ENCODE measurements at places on chromosomes 7 and 10. TPM values are rescaled to one million over a fixed set of nuclear protein-coding genes. Genes with fewer than 3 reads are reported as not detected.
A peak's percentile ranks its signal among the peaks of the same experiment; 100 is the strongest.

DNA sequence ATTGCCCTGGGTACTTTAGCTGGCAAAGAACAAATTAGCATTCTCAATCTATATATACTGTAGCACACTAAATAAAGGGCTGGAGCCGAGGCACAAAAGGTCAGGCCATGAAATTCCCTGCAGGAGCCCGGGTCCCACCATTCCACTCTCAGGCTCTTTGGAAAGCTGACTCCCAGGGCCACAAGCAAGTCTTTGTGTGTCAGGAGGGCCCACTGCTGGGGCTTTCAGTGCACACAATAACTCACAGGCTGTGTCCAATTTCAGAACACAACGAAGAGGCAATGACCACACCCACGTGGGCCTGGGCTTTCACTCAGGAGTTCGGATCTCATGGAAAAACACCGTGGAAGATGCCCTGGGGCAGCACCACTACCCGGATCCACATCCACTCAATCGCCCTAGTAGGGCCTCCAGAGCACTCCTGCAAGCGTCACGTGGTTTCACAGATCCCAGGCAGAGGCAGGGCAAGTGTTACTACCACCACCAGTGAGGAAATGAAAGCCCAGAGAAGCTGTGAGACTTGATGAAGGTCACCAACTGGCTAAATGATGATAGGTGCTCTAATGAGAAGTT is 60.3 kb downstream of the COBL start:
- H3K27ac ChIP-seq: no peak overlapping the region
- H3K4me3 ChIP-seq: no peak overlapping the region
- H3K36me3 ChIP-seq: no peaks in the 10 kb centered on the region

DNA sequence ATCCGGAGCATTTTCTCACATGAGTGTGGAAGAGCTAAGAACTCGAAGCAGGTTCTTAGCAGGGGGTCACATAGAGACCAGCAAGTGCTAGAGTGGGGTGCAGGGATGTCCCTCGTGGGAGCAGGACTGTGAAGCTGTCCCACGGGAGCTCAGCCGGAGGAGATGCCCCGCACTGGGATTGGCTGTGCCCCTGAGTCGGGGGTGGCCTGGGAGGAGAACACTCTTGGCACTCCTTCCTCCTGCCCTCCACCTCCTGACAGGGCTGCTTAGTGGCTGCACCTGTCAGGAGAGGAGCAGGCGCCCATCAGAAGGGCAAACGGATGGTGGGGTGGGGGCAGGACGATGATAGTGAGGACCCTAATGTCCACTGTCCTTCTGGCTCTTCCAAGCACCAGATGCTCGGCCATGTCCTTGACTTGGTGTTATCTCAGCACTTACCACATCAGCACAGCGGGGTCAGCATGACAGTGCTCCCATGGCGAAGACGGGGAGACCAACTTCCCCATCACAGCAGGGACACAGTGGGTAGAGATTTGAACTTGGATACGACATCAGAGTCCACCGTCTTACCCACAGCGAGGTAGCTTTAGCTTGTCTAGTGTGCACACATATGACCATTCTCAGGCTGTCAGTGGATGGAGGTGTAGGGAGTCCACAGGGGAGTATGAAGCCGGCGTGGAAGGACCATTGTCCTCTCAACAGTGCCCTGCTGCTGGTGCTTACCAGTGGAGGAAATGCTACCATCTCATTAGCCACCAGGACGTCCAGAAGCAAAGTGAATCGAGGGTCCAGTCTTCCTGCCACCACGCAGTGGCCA is 142.5 kb upstream of the SHH start:
- DNase-seq: no peak
- no peaks in the 10 kb centered on the region for H3K36me3 ChIP-seq
- H3K4me3 ChIP-seq: no peak overlapping the region
- no peaks in the 10 kb centered on the region for H3K27me3 ChIP-seq

- no peak overlapping the region for H3K27ac ChIP-seq
- H3K36me3 ChIP-seq: no peaks in the 10 kb centered on the region
- DNase-seq: no peak
Measured at GRCh38 chr10:85916994-85917573, 449.5 kb downstream of the GRID1 start.

Gene GFRA1
- total RNA-seq: 24.2 TPM

Gene COL1A2
- 6,748 TPM for total RNA-seq

GRCh38 chr10:129029051-129029450 is 438.0 kb upstream of the MGMT start:
- H3K36me3 ChIP-seq: no peaks in the 10 kb centered on the region
- no peak overlapping the region for H3K4me3 ChIP-seq
- peaks cover 3% of the 10 kb centered on the region for H3K27me3 ChIP-seq
- DNase-seq: no peak
- no peaks in the 10 kb centered on the region for H3K4me1 ChIP-seq

Gene AUTS2
- 68.2 TPM for total RNA-seq

DNA sequence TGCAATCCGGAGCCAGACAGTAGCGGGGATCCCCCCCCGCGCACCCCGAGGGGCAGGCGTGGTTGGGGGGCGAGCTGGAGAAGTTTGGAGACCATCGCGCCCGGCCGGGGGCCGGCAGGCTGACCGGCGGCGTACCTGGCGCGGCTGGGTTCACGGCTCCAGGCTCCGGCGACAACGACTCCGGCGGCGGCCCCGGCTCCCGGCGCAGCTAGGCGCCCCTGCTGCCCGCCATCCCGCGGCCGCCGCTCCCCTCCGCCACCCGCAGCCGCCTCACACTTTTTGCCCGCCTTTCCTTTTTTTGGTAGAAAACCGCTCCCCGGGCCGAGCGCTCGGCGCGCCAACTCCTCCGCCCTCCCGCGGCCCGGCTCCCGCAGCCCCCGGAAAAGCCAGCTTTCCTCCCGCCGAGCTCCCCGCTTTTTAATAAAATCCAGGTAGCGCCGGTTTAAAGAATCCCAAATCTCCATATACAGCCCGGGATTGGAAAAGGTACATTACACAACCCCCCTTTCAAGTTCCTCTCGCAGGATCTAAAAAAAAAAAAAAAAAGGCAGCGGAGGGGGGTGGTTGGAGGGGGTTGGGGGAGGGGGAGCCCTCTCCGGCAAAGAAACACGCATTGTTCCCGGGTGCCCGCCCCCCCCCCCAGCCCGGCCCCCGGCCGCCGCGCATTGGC is at the start of gene TNRC18:
TSS of gene TNRC18 (minus strand) at position 529 of the 670 bp plus-strand sequence. CDS start 2,588 bp downstream, outside the sequence.
- H3K27ac ChIP-seq: peak within 1 kb of the TSS; percentile 93
- no peaks in the 10 kb centered on the region for H3K27me3 ChIP-seq

- no peaks in the 10 kb centered on the region for H3K27me3 ChIP-seq
- no peak overlapping the region for H3K4me3 ChIP-seq
- DNase-seq: no peak
- no peak overlapping the region for H3K27ac ChIP-seq
Measured at GRCh38 chr7:153934629-153935028, 117.6 kb upstream of the DPP6 start.

DNA sequence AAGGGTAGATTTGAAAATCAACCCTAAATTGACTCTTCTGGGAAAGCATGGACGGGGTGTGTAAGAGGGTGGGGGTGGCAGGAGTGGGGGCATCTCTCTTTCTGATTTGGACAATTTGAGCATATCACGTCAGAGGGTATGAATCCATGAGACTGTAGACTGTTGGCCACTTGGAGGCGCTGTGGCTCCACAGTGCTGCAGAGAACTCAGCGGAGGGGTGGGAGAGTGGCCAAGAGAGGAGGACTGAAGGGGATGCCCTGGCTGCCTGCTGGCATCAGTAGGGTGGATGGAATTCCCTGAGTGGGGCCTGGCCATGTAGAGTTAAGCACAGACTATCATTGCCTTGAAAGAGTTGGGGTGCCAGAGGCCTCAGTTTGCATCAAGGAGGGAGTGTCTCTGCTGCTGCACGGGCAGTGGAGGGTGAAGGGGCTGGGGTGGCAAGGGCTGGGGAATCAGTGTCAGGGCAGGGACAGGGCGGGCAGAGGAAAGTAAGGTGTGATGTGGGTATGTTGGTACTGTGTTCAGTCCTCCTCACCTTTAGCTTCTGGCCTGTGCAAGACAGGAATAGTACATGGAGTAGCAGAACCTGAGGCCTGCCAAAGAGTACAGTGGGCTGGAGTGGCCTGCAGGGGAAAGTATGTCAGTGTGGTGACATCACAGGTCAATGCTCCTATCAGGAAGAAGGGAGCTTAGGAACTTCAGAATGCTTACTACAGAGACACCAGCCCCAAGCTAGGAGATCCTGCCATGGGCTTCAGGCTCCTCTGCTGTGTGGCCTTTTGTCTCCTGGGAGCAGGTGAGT is 133.5 kb upstream of the PRSS58 start:
- no peaks in the 10 kb centered on the region for H3K4me1 ChIP-seq
- H3K36me3 ChIP-seq: no peaks in the 10 kb centered on the region
- no peak overlapping the region for H3K4me3 ChIP-seq
- no peak for DNase-seq

Gene ADAM12
- total RNA-seq: 126 TPM

GRCh38 chr10:100656454-100656853 is 88.9 kb upstream of the PAX2 start:
- peaks cover 75% of the 10 kb centered on the region for H3K27me3 ChIP-seq
- no peak overlapping the region for H3K4me3 ChIP-seq
- no peak for DNase-seq
- no peaks in the 10 kb centered on the region for H3K36me3 ChIP-seq
- no peak overlapping the region for H3K27ac ChIP-seq

DNA sequence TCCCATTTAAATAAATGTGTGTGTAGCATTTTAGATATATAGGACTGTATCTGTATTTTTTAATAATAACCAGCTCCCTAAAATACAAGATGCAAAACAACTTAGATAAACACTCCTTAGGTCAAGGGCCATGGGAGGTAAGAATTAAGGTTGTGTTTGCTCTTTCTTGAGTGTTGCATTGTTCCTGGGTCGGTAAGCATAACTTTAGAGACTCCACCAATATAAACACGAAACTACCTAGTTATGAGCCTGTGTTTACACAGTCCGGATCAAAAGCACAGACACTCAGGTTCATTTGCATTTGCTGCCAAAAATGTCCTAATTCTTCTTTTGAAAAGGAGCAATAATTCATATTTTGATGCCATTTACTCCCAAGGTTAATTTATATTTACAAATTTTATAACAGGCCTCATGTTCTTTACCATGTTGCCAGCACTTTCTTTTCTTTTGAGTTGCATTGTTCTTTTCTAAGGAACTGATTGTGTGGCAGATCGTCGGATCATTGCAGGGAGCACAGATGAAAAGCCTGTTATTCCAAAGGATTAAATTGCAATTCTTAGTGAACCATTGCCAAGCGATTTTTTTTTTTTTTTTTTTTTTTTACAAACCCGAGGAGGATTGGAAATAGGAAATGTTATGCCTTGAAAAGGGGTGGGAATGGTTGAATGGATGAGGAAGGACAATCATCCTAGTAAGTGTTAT is 45.8 kb upstream of the GLCCI1 start:
- no peaks in the 10 kb centered on the region for H3K36me3 ChIP-seq
- H3K4me1 ChIP-seq: no peaks in the 10 kb centered on the region
- no peak overlapping the region for H3K4me3 ChIP-seq
- no peak overlapping the region for H3K27ac ChIP-seq
- no peak for DNase-seq

DNA sequence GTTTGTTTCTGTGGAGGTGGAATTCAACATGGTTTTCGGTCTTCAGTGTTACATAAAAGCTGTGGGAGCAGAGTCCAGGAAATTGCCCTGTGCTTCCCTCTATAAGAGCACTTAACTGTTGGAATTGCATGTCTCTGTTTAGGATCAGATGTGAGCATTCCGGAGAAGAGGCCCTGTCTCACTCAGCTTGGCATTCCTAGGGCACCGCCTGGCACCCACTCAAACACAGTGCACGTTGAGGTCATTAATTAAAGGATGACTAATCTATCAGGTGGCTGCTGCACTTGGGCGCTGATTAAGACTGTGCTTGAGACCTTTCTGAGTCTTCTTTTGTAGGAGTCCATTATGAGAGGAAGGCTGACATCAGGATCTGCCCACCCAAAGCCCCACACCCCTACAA is 82.8 kb upstream of the VIPR2 start:
- no peak for DNase-seq
- H3K36me3 ChIP-seq: no peaks in the 10 kb centered on the region
- H3K4me3 ChIP-seq: no peak overlapping the region
- no peak overlapping the region for H3K27ac ChIP-seq

Gene USP6NL
- total RNA-seq: 16.6 TPM

Gene RBAK
- total RNA-seq: 12.0 TPM

GRCh38 chr10:71780719-71781118 is 7.4 kb upstream of the VSIR start:
- H3K36me3 ChIP-seq: no peaks in the 10 kb centered on the region
- peaks cover 4% of the 10 kb centered on the region for H3K27me3 ChIP-seq
- DNase-seq: no peak
- no peak overlapping the region for H3K4me3 ChIP-seq

DNA sequence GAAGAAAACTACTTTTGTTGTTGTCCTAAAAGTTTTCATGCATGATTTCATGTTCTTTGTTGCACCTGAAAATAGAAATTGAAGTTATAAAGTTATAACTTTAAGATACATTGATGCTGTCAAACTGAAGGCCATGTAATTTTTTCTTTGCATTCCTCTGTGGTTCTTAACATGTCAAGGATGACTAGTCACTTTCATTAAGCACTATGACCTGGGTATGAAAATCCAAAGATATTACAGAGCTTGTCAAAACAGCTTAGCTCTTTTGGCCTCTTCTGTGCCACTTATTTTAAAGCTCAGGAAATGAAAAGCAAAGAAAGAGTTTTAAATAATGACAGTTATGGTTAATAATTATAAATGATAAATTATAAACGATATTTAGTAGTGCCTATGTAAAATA is 241.6 kb upstream of the CACNA2D1 start:
- H3K27me3 ChIP-seq: no peaks in the 10 kb centered on the region
- no peak overlapping the region for H3K4me3 ChIP-seq
- H3K27ac ChIP-seq: no peak overlapping the region

Gene RPS24
- 1,230 TPM for total RNA-seq

Data from astrocyte (in vitro differentiated cells and primary cell).